ENCODE measurements at places on chromosomes 7 and 10.

DNA sequence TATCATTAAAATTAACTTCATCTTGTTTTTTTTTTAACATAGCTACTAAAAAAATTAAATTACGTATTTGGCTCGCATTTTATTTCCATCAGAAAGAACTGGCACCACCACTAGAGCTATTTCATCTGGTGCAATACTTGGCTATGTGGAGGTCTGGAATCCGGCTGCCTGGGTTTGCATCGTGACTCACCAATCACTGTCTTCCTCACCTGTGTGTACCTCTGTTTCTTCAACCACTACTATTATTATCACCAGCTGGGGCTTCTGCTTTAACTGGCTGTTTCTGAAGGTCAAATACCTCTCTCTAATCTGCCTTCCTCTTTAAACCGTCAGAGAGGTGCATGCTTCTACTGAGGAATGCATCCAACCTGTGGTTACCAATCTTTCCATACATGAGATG, 6.5 kb downstream of the WDR91 start:
- DNase-seq, result no peak

- no peak for DNase-seq
Measured at GRCh38 chr10:124649214-124649613, 95.0 kb downstream of the FAM53B start.

GRCh38 chr7:1957471-1958225, 275.1 kb downstream of the MAD1L1 start:
- no peak for DNase-seq

DNA sequence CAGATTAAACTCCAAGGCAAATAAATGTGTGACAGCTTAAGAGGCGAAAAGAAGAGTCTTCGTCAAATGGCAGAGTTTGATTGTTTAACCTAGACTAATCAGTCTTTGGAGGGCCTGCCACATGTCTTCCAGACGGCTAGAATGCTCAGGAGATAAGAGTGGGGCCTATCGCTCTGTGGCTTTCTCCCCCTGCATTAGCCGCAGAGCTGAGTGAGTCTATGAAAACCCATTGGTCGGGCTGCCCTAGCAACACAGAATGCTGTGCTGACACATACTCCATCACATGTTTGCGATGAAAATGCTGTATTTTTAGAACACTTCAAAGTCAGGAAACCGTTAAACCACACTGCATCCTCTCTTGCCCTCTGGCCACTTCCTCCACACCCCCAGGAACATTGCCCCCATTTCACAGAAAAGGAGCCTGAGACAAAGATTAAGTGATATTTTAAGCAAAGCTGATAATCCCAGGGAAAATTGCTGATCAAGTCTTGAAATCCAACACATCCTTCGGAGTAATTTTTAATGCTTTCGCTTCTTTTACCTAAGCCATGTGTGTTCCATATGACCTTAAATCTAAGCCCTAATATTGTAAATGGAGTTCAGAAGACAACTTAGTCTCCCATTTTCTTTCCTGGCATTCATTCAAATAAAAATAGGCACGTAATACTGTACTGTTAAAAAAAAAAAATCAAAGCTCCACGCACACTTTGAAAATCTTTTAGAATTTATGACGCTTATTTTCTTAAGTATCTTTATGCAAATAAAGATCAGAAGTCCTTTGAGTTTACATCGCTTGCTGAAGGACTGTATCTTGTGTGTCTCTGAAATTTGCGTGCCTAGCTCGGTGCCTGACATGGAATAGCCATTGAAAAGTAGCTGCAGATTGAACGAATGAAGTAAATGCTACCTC, 161.2 kb downstream of the CELF2 start:
- DNase-seq, result peak; percentile 75

DNA sequence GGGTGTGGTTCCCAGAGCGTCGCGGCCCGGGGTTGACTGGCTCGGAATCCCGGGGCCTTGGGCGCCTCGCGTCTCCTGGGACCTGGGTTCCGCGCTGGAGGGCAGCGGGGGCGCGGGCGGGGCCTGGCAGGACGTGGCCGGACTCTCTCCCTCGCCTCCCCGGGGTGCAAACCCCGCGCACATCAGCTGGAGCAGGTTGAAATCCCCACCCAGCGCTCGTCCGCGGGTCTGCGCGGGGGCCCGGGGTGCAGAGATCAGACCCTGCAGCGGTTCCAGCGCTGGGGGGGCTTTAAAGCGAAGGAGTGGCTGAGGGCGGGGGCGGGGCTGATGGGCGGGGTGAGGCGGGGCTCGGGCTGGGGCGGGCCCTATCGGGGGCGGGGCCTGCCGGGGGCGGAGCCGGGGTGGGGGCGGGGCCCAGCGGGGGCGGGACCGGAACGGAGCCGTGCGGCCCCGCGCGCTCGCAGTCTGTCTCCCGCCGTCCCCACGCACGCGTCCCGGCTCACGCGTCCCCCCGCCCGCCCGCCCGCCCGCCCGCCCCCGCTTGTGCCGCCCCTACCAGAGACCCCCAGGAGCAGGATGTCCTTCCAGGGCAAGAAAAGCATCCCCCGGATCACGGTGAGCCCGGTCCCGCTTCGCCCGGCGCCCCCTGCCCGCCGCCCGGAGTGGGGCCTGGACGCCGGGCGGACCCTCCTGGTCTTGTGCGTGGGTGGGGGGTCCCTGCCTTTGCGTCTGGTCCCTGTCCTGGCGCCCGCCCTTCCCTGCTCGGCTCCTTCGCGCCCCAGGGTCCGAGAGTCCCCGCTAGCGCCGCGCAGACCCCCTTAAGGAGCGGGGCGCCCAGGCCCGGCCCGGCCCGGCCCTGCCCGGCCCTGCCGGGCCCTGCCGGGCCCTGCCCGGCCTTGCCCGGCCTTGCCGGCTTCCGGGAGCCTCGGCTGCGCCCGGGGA, at the start of gene DPYSL4:
DPYSL4 (plus strand) TSS at position 461 of the 942 bp plus-strand sequence; CDS start at position 577, 116 bp downstream.
- DNase-seq, result no peak

GRCh38 chr10:18333621-18334020, 193.4 kb downstream of the CACNB2 start:
- DNase-seq, result no peak

DNA sequence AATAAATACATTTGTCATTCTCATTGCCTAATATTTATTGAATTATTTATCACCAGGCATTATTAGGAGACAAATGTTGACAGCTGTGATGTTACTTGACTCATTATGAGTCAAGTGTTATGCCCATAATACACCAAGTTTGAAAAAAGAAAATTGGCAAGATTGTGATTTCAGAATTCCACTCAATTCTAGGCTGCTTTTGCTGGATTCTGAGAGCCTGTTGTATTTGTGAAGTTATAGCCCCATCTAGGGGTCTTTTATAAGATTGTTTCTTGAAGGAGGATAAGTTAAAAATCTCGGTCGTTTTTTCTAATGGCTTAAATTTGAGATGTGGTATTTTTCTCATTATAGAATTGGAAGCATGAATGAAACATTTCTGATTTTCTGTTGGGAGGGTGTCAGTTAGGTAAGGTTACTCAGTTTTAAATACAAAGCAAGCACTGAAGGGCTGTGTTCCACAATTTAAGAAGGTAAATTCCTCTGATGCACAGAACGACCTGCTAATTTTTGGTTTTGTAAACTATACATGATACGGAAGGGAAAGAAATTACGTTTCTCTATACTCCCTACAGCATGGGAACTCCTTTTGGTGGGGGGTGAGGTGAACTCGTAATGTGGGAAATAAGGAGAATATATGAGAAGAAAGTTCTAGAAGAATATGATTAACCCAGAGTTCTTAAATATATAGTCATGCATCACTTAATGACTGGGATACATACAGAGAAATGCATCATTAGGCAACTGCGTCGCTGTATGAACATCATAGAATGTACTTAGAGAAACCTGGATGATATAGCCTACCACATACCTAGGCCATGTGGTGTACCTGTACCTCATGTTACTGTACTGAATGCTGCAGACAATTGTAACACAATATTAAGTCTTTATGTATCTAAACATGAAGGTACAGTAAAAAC, 2.6 kb downstream of the STK31 start:
- no peak for DNase-seq

DNA sequence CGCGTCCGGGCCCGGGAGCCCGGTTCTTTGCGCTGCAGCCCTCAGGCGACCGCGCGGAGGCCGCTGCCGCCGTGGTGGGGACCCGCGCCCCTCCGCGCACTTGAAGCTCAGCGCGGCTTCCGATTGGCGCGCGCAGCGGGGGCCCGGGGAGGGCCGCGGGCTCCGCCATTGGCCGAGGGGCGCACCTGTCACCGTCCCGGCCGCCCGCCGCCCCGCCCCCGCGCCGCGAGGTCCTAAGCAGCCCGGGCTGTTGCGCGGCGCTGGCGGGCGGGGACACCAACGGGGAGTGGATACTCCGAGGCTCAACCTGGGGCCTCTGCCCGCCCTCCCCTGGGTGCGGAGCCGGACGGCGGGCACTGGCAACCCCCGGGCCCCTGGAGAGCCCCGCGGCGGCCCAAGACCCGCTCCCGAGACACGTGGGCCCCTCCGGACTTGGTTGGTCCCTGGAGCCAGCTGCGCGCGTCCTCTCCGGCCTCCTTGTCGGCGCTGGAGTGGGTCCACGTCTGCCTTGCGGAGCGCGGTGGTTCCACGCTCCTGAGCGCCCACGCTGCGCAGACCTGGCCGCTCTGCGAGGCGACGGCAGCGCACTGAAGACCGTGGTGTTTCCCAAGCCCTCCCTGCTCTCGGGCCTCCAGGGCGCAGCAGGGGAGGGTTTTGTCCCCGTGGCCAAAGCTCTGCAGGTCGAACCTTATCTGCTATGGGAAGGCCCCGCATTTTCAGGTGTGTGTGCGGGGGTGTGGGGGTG, at the start of gene MNX1:
MNX1 (minus strand) TSS at position 76 of the 745 bp plus-strand sequence. CDS start 313 bp downstream, outside the sequence.
- peak; percentile 22 for DNase-seq

DNA sequence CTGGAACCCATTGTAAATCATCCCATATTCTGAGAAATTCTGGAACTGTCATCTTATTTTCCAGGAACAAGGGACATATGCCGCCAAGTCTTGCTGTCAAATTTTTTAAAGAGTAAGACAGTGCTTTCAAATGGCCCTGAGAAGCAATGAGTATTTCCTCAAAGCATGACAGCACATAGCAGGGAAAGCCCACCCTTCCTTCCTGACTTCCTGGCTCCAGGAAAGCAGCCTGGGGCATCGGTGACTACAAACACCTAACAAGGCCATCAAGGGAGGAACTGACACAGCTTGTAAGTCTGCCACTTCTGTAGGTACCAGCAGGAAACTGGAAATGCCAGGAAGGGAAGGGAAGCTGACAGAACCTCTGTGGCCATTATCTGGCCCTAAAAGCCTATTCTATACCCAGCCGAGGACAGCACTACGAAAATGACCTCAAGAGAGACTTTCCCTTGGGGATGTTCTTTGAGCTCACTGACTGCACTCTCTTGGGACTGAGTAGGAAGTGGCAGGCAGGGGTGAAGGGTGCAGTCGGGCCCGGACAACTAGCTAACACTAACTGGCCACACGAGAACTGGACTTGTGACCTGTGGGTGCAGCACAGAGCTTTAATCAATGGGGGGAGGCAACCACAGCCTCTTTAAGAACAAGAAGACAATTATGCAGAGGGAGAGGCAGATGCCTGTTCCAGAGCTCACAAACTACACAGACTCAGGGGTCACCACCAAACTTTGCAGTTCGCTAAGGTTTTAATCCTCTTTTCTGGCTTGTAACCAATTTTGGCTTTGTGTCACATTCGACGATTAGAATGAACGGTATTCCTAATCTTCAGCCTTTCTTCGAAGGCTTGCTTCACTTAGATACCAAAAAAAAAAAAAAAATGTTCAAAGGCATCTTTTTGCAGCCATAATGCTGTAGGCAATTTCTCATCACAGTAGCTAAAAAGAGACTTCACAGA, 52.0 kb downstream of the GRB10 start:
- DNase-seq, result no peak
